Right lobe of liver (tissue), 6 donors: ENCODE measurements at places on chromosomes 11 and 22.

- DNase-seq = no peak
These were observed 28.5 kb downstream of the RSPH14 start for GRCh38 chr22:23113067-23113846.

DNA sequence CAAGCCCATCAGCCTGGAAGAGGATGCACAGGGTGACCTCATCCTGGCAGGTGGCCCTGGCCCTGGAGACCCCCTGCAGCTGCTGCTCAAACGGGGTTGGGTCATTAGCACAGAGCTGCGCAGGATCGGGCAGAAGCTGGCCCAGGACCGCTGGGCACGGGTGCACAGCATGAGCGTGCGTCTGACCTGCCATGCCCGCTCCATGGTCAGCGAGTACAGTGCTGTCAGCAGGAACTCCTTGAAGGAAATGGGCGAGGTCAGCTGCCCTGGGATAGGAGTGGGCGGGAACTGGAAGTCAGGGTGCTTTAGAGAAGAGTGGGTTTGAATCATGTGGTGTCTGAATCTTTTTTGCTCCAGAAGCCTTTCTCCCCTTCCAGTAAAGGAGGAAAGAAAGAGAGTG, 61.1 kb downstream of the INSC start:
- DNase-seq = no peak

DNA sequence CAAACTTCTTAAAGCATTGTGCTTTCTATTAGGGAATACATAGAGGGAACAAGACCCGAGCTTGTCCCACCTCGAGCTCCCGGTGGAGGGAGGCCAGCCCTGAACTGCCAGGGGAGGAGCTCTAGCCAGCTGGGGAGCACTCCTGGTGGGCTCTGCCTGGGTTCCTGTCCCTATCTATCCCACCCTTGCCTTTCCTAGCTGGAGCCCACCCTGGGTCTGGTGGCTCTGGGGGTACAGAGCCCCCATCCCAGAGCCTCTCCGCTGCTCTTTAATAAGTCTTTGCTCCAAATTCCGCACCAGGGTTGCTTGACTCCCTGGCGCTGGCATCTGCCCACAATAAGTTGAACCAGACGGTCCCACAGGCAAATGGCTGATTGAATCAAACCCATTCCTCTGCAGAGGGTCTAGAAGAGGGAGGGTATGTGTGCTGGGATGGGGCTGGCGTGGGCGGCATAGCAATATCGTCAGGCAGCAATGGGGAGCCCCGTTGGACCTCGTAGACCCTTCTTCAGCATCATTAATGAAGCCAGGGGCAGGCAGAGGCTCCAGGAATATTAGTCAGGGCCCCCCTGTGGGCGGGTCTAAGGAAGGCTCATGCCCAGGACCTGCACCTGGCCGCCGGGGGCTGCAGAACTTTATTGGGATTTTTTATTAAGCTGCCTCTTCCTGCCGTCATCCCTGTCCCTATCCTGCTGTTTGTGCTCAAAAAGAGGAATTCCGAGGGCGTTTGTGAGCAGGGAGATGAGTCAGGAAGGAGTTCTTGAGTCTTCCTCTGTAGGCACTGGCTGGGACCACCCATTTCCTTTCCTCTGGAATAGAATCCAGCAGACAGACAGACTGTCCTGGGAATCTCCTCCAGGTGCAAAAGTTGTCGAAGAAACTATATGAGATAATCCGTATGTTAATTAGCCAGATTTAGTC, 38.5 kb upstream of the RIC3 start:
- no peak for DNase-seq

GRCh38 chr11:2792381-2793250, 92.8 kb upstream of the KCNQ1OT1 start:
- peak; percentile 35 for DNase-seq

DNA sequence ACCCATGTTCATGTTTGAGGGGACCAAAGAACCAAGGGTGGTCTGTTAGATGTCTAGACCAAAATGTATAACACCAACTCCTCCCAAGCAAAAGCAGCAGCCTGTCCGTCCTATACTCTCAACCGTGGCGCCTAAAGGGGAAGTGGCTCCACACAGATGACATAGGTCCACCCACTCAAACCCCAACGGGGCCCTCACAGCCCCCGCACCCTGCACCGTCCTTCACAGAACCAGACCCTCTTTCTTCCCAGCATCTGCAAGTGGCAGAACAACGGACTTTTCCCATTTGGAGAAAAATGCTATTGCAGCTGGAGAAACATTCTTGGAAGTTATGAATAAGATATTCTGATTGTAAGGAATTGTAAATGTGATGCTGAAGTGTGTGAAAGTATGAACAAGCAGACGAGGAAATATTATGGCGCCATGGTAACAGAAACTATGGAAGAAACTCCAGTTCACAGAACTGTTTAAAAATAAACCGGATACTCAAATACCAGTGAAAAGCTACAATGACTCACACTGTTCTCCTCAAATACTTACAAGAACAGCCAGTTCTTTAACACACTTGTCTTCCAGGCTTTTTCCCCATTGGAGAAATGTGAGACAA, 76.5 kb upstream of the ARFGAP3 start:
- DNase-seq = no peak

DNA sequence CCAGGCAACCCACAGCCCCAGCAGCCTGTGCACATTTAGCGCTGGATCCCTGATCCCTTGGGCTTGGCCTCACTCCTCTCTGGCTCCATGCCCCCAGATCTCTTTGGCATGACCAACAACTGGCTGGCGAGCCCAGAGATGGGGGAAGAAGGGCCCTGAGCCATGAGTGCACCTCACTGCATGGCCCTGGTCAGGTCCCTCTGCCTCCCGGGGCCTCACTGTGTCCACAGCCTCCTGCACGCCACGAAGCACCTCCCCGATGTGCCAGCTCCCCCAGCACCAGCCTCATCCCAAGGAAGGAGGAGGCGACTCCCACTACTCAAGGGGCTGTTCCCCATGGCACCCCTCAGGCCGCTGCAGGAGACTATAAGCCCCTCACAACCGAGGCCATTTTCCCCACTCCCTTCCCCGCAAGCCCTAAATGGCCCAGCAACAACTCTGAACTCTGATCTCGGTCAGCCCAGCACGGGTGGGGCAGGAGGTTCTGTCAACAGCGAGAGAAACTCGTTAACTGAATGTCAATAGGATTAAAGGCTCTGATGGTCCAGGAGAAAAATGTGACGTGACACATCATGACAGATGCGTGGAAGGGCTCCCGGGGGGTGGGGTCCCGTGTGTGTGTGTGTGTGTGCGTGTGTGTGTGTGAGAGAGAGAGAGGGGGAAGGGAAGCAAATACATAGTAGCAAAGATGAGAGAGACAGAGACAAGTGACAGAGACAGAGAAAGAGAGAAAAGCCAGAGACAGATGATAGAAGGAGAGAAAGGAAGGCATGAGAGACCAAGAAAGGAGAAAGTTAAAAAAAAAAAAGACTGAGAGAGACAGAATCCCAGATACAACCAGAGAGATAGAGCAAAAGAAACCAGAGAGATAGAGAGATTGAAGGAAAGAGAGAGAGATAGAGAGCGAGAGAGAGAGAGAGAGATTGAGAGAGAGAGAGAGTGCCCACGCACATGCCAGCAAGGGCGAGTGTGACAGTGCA, 28.4 kb upstream of the SYT7 start:
- no peak for DNase-seq
